ENCODE measurements at places on chromosomes 1 and 21.

GRCh38 chr1:181701891-181702290 lies 218.6 kb downstream of the CACNA1E start:
- DNase-seq: no peak

DNA sequence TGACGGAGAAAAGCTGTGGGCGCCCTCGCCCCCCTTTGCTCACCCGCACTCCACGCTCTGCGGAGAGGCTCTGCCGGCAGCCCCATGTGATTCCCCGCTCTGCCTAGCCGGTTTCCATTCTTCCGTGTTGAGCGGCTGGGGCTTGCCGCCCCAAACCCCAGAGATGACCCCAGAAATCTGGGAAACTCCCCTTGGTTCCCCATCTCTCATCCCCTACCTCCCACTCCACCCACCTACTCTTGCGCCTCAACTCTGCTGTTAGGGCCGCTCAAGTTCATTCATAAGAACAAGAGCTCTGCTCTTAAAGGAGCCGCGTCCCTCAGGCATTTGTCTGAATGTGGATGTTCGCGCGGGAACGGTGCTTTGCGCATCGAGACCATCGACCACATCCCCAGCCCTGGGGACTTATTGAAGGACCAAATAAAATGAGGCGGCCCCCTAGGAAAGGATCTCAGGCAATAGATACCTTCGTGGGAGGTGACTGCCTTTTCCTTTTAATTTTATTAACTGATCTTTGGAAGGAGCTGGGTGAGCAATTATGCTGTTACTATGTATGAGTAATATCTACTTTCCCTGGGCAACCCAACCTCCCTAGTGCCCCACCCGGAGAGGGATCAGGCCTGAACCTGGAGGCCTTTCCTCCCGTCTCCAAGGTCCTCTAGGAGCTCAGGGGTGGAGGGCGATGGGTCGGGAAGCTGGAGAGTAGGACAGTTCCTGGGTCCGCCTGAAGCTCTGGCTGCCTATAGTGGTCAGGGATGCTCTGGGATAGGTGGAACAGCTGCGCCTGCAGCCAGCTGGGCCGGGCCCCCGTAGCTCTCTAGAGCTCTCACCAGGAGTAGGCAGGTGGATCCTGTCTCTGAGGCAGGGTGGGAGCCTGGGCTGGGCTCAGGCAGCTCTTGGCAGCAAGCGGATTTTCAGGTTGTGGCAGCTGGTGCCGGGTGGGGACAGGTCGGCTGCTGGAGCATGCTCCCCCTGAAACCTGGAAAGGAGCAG lies 898 bp downstream of the MFSD2A start:
- DNase-seq: peak; percentile 61

DNA sequence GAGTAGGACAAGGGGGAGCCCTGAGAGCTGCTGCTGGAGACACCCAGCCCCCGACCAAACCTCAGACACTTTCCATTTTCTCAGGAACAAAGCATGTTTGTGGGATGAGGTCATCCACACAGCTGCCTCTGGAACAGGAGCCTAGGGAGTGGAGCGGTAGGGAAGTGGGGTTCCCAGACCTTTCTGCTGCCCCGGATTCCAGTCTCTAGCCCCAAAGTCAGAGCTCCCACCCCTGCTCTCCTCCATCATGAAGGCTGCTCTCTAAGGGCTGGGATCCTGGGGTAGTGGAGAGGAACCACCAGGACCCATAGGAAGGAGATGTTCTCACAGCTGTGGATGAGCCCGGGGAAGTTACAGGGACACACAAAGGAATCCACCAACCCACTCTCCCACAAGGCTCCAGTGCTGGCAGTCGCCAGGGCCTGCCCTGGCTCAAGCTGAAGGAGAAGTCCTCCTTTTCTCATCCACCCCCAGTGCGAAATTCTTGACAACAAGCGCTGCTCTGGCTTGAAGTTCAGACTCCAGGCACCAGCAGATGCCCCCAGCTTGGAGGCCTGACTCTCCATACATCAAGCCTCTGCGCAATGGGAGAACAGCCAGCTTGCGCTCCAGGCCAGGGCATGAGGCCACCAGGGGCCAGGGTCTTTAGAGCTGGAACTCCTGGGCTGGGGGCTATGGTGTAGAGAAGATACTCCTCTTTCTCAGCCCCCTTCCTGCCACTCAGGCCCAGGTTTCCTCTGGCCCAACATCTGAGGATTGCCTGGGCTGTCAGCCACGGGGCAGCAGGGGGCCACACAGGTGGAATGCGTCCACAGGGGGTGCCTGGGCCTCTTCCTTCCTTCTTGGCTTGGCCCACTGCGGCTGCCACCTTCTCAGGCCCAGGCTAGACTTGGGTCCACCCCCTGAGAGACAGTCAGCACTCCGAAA lies 4.5 kb downstream of the FHL3 start:
- DNase-seq: peak; percentile 56

- no peak for DNase-seq
Measured at GRCh38 chr1:69483246-69483645, 84.5 kb upstream of the LRRC7 start.
